ENCODE measurements at places on chromosomes 13 and 19.
A peak's percentile ranks its signal among the peaks of the same experiment; 100 is the strongest.

- no peak for DNase-seq
- H3K36me3 ChIP-seq: no peaks in the 10 kb centered on the region
- no peak overlapping the region for H3K27ac ChIP-seq
- no peak overlapping the region for H3K4me3 ChIP-seq
- no peaks in the 10 kb centered on the region for H3K4me1 ChIP-seq
Observed at GRCh38 chr19:44818466-44819031, 9.6 kb downstream of the BCAM start.

GRCh38 chr19:38837656-38838121, 6.1 kb upstream of the ECH1 start:
- H3K36me3 ChIP-seq: peaks cover 67% of the 10 kb centered on the region
- H3K27me3 ChIP-seq: no peaks in the 10 kb centered on the region
- H3K4me3 ChIP-seq: no peak overlapping the region
- H3K4me1 ChIP-seq: peaks cover 26% of the 10 kb centered on the region
- no peak for DNase-seq

DNA sequence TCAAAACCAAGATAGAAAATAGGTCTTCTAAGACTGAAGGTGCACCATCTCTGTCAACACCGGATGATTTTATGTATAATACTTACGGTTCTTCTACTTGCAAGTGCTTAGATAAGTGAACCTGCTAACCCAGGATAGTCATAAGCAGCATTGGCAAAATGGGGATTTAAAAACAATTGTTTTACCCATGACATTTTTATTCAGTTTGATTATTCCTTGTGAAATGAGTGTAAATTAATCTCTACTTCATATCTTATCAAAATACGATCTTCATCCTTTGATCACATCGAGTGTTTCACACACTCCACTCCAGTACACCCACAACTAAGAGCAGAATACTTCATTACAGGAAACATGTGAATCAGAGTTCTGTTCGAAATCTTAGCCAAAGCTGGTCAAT, 23.0 kb upstream of the MTRF1 start:
- H3K27me3 ChIP-seq: no peaks in the 10 kb centered on the region
- H3K4me1 ChIP-seq: no peaks in the 10 kb centered on the region
- no peaks in the 10 kb centered on the region for H3K36me3 ChIP-seq
- no peak overlapping the region for H3K27ac ChIP-seq
- DNase-seq: peak; percentile 9

- no peak overlapping the region for H3K27ac ChIP-seq
- H3K27me3 ChIP-seq: peaks cover 8% of the 10 kb centered on the region
- H3K36me3 ChIP-seq: no peaks in the 10 kb centered on the region
- H3K4me1 ChIP-seq: no peaks in the 10 kb centered on the region
- no peak for DNase-seq
Observed at GRCh38 chr13:97477844-97478243, 43.9 kb downstream of the RAP2A start.

DNA sequence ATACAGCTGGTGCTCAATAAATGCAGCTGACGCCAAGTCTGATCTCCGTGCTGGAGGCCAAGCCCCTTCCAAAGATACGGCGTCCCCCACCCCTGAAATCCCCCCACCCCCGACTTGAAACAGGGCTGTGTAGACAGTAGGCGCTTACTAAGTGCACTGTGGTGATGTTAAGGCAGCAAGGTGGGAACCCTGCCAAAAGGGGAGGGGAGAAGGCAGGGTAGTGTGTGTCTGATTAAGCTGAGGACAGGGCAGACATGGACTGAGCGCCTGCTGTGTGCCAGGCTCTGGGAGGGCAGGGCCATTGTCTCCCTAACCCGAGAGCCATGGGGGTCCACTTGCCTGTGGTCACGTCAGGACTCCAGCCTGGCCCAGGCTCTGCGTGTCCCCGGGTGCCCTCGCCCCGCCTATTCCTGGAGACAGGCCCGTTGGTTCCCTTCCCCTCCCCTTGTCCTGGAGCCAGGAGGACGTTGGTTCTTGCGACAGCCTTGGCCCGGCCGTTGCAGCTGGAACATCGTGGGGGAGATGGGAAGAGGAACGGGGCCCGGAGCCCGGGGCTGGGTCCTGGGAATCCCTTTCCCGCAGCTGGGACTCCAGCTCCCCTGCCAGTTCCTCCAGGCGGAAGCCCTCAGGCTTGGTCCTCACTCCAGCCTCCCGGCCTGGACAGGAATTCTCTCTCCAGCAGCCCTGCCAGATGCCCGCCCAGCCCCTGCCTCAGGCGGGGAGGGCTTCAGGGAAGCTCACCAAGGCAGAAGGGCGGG, 1.7 kb upstream of the ELANE start:
- H3K27me3 ChIP-seq: no peaks in the 10 kb centered on the region
- DNase-seq: no peak
- H3K36me3 ChIP-seq: no peaks in the 10 kb centered on the region
- H3K4me1 ChIP-seq: no peaks in the 10 kb centered on the region
- no peak overlapping the region for H3K4me3 ChIP-seq
- H3K27ac ChIP-seq: no peak overlapping the region

- no peaks in the 10 kb centered on the region for H3K4me1 ChIP-seq
- no peak overlapping the region for H3K4me3 ChIP-seq
- no peak for DNase-seq
- H3K27ac ChIP-seq: no peak overlapping the region
Observed at GRCh38 chr13:110105136-110105535, 201.8 kb downstream of the COL4A1 start.

DNA sequence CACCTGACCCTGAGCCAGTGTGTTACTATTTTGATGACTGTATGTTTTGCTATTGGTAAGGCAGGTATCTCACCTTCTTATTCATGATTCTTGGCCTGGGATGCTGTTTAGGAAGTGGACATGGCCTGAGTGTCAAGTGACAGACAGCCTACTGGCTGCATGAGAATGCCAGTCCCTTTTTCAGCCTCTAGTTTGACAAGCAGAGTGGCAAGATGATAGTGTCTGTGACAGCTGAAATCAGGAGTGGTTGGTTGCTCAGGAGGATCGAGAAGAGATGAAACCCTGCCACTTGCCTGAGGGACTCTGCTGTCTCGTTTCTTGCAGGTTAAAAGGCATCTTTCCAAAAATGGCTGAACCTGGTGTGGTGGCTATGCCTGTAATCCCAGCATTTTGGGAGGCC, 7.1 kb upstream of the ELOF1 start:
- H3K27ac ChIP-seq: no peak overlapping the region
- no peak for DNase-seq
- H3K27me3 ChIP-seq: no peaks in the 10 kb centered on the region
- H3K36me3 ChIP-seq: no peaks in the 10 kb centered on the region

GRCh38 chr13:82458169-82458568, 1424.1 kb downstream of the SLITRK1 start:
- no peaks in the 10 kb centered on the region for H3K27me3 ChIP-seq
- no peak for DNase-seq
- H3K4me3 ChIP-seq: no peak overlapping the region
- H3K36me3 ChIP-seq: no peaks in the 10 kb centered on the region

DNA sequence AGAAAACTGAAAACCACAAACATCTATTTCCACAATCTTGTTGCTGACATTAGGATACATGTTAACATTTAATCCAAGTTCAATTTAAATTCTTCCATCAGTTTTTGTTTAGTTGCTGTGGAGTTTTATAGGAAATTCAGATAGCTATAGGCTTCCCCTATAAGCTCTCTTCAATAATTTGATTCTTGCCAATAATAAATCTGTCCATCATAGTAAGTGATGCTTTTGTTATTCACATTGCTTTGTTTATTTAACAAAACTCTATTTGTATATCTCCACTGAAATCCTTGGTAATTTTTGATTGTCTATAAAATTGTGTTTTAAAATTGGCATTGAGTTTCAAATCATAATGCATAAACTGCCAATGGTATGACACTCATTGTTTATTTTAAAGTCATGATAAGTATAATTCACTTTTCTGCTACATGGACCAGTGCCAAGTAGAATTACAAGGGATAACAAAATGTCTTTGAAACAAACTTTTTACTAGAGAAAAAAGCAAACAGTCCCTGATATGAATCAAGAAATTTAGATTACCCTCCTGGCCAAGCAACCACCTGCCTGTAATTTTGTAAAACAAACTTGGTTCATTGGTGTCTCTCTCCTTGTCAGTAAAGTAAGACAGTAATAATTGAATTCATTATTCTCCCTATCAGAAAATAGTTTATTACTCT, 577.3 kb upstream of the GPC6 start:
- H3K4me1 ChIP-seq: no peaks in the 10 kb centered on the region
- H3K27ac ChIP-seq: no peak overlapping the region
- H3K36me3 ChIP-seq: no peaks in the 10 kb centered on the region
- no peak for DNase-seq
- H3K4me3 ChIP-seq: no peak overlapping the region

DNA sequence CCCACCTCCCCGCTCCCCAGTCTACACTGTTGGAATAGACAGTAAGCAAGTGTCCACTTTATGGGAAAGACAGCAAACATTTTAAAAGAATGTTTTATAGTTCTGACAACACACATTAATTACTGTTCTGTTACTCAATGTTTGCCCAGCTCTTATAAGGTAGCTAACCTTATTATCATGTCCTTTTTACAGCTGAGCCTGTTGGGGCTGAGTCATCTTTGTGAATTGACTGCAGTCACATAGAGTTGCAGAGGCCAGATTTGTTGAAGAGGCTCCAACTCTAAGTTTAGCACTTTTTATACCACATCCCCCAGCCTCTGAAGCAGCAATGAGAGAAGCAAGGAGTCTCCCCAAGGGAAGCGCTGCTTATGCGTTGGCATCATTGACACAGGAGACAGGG, 76.2 kb downstream of the C13orf42 start:
- no peaks in the 10 kb centered on the region for H3K27me3 ChIP-seq
- H3K4me1 ChIP-seq: no peaks in the 10 kb centered on the region
- H3K4me3 ChIP-seq: no peak overlapping the region
- H3K27ac ChIP-seq: no peak overlapping the region

- peaks cover 39% of the 10 kb centered on the region for H3K36me3 ChIP-seq
- DNase-seq: no peak
- no peaks in the 10 kb centered on the region for H3K27me3 ChIP-seq
Observed at GRCh38 chr19:49801966-49802661, 11.0 kb downstream of the FUZ start.

GRCh38 chr13:32585550-32586079, 637 bp upstream of the PDS5B start:
- peak overlapping the region; percentile 61 for H3K27ac ChIP-seq
- H3K36me3 ChIP-seq: no peaks in the 10 kb centered on the region
- no peaks in the 10 kb centered on the region for H3K27me3 ChIP-seq
- DNase-seq: no peak
- peak overlapping the region; percentile 88 for H3K4me3 ChIP-seq
- peaks cover 20% of the 10 kb centered on the region for H3K4me1 ChIP-seq

DNA sequence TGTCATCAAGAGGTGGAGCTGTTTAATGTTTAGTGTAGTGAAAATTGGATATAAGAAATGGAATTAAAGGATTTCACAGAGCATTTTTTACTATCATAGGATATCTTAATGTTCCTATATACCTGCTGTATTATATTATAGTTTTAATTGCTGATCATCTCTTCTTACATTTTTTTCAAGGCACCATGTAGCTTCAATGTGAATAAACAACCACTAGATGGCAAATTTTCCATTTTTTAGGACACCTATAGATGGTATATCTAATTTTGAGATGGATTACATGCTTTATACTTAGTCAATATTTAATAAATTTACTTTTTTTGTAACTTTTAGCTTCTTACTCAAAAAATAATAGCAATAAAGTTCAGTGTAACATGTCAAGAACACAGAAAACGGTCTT, 9.0 kb upstream of the ATXN8OS start:
- H3K4me1 ChIP-seq: no peaks in the 10 kb centered on the region
- no peak overlapping the region for H3K27ac ChIP-seq
- H3K36me3 ChIP-seq: no peaks in the 10 kb centered on the region
- H3K4me3 ChIP-seq: no peak overlapping the region
- no peaks in the 10 kb centered on the region for H3K27me3 ChIP-seq

- H3K4me3 ChIP-seq: peak overlapping the region; percentile 98
- H3K27ac ChIP-seq: peak overlapping the region; percentile 86
- H3K27me3 ChIP-seq: no peaks in the 10 kb centered on the region
- DNase-seq: peak; percentile 80
Observed at GRCh38 chr19:16325641-16326400, 1.2 kb downstream of the KLF2 start.

GRCh38 chr13:51768378-51768921, 35.5 kb downstream of the DHRS12 start:
- peaks cover 20% of the 10 kb centered on the region for H3K4me1 ChIP-seq
- peaks cover 17% of the 10 kb centered on the region for H3K36me3 ChIP-seq
- no peak overlapping the region for H3K4me3 ChIP-seq
- no peak overlapping the region for H3K27ac ChIP-seq

GRCh38 chr19:10929402-10929794, 787 bp downstream of the TIMM29 start:
- no peaks in the 10 kb centered on the region for H3K27me3 ChIP-seq
- peak overlapping the region; percentile 76 for H3K27ac ChIP-seq
- H3K4me1 ChIP-seq: peaks cover 24% of the 10 kb centered on the region
- DNase-seq: no peak
- H3K36me3 ChIP-seq: peaks cover 2% of the 10 kb centered on the region

DNA sequence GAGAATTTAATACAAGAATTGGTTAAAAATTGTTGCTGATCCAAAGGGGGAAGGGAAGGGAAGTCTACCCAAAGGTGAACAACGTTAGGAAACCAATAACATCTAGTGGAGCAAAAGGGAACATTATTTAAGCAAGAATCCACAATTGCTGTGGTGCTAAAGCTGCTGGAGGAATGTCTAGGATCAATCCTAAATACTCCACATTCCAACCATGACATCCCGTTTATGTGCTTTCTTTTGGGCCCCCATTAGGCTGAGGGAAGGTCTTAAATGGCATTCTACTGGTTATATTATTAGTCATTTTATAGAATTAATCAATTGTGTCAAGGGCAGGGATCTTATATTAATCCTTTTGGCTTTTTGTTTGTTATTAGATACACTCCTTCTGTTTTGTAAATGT, 39.9 kb upstream of the VWA8 start:
- peaks cover 5% of the 10 kb centered on the region for H3K27me3 ChIP-seq
- no peak for DNase-seq
- H3K4me3 ChIP-seq: no peak overlapping the region
- no peaks in the 10 kb centered on the region for H3K4me1 ChIP-seq
- H3K36me3 ChIP-seq: no peaks in the 10 kb centered on the region

DNA sequence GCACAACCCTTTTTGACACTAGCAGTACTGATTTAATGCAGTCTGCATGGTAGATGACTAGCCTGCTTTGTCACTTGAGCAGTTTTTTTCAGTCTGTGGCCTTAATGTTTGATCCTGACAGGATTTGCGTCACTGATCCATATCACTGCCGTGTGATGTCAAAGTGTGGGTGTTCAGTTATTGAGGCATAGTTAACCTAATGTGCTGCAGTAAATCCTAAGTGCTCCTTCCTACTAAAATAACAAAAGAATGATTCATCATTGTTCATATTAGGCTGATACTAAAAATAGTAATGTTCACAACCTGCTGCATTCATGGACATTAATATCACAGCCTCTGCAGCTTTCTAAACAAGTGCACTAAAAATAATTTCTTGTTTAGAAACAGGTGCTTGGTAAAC, 121.9 kb upstream of the MLNR start:
- H3K27me3 ChIP-seq: no peaks in the 10 kb centered on the region
- H3K4me1 ChIP-seq: no peaks in the 10 kb centered on the region
- peak; percentile 12 for DNase-seq
- H3K4me3 ChIP-seq: no peak overlapping the region

GRCh38 chr19:27966390-27966816, 1246.5 kb downstream of the UQCRFS1 start:
- no peak overlapping the region for H3K4me3 ChIP-seq
- no peaks in the 10 kb centered on the region for H3K36me3 ChIP-seq
- DNase-seq: no peak

Measured in CD4-positive, CD25-positive, alpha-beta regulatory T cell (primary cell).